ENCODE measurements at places on chromosomes 5 and 9.

DNA sequence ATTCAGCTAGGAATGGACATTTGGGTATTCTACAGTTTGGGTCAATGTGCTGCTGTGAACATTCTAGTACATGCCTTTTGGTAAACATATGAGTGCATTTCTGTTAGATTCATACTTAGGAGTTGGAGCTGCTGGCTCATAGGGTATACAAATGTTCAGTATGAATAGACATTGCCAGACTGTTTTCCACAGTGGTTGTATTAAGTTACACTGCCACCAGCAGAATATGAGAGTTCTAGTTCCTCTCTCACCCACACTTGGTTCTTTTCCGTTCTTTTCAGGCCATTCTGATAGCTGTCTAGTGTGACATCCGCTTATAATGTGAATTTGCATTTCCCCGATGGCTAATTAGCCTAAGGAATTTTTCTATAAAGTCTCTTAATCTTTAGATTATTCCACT lies 25.0 kb downstream of the STOM start:
- no peak for DNase-seq

GRCh38 chr5:72555871-72556270 lies 48.7 kb upstream of the ZNF366 start:
- no peak for DNase-seq

- DNase-seq: no peak
Observed at GRCh38 chr5:122607818-122608217, 167.1 kb upstream of the SNX2 start.

GRCh38 chr9:136086213-136086881 lies 8.7 kb downstream of the NACC2 start:
- no peak for DNase-seq

DNA sequence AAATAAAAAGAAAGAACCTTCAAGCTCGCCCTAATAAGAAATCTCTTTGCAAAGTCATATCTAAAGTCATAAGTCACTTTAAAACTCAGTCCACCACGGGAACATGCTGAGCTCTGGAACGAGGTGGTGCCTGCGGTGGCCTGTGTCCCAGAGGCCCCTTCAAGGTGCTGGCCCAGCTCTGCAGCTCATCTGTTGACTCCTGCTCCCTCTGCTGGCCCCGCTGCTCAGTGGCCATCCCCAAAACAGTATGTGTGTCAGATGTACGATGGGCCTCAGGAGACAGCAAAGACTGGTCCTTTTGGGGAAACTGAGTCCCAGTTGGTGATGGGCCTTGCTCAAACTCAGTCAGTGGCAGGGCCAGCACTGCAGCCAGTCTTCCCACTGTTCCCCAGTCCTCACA lies 22.8 kb upstream of the FOXB2 start:
- no peak for DNase-seq

GRCh38 chr9:130351343-130351742 lies 85.8 kb downstream of the HMCN2 start:
- no peak for DNase-seq

DNA sequence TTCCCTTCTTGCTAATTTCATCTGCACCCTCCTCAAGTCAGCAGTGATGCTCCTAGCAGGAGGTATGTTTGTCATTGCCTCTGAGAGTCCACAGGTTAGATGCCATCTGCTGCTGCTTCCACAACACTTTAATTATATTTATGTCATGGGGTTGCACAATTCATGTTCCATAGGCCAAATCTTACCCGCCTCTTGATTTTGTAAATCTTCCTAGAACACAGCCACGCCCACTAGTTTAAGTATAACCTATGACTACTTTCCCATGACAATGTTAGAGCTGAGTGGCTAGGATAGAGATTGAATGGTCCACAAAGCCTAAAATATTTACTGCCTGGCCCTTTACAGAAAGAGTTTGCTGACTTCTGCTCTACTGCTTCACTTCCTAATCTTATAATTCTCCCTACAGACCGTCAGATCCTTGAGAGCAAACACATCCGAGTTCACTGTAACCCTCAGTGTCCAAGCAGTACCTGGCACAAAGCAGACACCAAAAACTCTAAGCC lies 21.1 kb downstream of the LIFR start:
- DNase-seq: no peak

- no peak for DNase-seq
Observed at GRCh38 chr9:18888290-18888689, 144.7 kb downstream of the SAXO1 start.

DNA sequence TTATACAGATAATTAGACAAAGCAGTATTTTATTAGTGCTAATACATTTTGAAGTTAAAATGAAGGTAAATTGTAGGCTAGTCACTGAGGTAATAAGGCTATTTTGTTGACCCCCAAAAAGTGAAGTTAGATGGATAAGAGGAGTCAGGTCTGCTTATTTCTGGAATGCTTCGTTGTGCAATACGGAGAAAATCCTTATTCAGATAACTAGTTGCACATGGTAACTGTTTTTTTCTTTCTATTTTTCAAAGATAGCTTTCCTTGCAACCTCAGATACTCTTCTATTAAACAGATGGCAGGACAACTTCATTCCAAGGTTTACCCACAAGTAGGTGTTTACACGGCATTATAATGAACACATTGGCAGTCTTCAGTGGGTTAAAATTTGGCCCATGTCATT lies 101.1 kb downstream of the TMEM174 start:
- no peak for DNase-seq

DNA sequence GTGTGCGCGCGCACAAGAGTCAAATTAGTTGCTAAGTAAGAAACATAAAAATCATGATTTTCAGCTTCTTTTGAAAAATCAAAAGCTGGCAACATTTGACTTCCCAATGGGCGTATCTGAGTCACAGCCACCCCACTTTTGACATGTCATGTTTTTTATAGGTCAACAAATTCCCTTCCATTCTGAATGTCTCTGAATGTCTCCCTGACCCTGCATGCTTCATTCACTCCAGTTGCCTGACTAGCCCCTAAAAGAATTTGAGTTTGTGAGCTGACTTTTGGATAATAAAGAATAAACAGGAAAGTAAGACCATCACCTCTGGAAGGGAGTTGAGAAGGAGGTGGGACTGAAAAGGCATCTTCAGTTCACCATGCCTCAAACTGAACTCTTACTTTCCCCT lies 20.2 kb upstream of the GLIS3 start:
- DNase-seq: no peak

DNA sequence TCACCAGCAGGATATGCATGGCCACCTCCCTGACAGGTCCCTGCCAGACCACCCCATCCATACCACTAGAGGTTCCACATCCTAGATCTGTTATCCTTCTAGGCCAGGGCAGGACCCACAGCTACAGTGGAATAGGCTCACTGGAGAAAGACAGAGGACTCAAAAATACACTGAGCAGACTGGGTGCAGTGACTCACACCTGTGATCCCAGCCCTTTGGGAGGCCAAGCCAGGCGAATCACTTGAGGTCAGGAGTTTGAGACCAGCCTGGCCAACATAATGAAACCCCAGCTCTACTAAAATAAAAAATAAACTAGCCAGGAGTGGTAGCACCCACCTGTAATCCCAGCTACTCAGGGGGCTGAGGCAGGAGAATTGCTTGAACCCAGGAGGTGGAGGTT lies 56.5 kb upstream of the TESK1 start:
- DNase-seq: no peak

DNA sequence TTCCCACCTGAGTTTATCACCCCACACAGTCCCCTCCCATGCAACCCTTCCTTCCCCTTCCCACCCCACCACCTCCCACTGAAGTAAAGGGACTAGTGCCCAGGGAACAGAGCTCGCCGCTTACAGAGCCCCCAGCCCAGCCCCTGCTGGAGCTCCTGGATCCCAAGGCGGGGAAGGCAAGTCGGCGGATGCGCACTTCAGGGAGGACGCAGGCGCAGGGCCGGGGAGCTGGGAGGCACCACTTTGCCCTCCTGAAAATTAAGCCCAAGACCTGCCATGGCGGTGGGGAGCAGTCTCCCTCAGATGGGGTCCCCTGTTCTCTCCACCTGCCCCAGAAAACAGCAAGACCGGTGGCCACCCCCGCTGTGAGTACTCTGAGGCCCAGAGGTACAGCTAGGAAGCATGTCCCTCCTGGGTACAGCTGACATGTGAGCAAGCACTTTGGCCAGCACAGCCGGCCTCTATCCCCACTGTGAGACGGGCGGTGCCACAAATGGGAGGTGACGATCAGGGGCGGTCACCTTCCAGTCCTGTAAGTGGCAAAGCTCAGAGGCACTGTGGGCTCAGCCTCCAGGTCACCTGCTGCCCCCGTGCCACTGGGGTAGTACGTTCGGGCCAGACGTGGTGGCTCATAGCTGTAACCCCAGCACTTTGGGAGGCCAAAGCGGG lies 45.9 kb downstream of the COL23A1 start:
- DNase-seq: no peak

DNA sequence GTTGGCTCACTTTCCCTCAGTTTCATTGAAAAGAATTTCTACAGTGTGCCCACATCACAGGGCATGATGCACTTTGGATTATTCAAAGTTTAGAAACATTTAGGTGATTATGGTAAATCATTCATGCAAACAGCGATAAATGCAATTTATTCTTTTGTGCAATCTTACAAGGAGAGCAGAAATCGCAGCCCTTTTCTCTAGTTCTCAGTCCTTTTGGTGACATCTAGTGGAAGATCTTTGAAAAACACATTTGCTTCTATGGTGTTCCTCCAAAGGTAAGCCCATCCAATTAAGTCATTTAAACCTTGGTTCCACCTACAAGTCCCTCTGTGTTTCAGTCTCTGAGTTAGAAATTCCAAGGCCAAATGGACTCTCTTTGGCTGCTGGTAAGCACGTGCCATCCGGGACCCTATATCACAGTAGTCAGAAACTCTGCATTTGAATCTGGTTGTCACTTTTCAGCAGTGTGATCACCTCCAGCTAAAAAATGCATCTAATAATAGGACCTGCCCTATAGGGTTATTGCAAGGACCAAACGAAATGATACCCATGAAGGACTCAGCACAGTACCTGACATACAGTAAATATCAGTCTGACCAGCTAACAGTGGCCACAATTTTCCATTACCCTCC lies 66.4 kb downstream of the MACROH2A1 start:
- DNase-seq: no peak

DNA sequence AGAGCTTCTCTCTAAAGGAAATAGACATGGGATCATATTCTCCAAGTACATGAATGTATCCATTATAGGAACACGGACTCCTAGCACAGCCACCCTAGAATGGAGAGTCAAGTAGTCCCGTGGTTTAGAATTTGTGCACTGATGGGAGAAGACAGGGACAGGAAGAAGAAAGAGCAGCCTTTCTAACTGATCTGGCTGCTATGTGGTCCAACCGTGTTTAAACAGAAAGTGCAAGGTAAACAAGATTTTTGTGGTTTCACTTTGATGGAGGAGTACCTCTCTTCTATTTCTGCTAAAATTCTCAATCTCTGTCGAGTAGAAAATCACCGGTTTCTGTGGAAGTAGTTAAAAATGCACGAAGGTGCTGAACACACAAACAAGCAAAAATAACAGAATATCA lies 171.3 kb downstream of the ST8SIA4 start:
- no peak for DNase-seq

DNA sequence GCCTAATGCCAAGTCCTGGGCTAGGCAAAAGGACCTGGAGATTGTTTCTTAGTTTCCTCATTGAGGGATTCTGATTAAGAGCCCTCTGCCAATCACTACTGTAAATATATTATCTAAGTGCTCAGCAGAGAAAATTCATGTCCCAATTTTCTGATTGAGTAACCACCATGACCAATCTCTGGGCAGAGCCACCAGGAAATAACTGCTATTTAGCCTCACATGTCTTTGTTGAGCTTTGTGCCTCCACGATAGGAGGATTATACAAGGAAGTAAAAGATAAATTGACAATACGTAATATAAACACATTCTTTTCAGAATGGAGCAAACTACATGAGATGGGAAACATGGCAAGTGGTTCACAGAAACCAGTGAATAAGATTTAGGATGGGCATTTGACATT lies 396.1 kb upstream of the PAPPA start:
- no peak for DNase-seq

DNA sequence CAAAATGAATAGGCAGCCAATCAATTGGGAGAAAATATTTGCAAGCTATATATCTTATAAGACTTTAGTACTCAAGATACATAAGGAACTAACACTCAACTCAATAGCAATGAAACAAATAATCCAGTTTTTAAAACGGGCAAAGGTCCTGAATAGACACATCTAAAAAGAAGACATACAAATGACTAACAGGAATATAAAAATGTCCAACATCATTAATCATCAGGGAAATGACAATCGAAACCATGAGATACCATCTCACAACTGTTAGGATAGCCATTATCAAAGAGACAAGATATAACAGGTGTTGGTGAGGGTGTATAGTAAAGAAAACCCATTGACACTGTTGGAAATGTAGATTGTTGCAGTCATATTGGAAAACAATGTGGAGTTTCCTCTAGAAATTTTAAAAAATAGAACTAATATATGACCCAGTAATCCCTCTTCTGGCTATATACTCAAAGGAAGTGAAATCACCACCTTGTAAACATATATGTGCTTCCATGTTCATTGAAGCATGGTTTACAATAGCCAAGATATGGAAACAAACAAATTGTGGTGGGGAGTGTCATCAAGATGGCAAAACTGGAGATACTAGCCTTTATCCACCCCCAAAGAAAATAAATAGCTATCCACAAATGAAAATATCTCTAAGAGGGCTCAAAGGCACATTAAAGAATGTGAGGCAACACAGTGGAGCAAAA lies 13.9 kb upstream of the BTNL3 start:
- DNase-seq: no peak

- no peak for DNase-seq
Observed at GRCh38 chr5:150485693-150486401, 22.1 kb upstream of the NDST1 start.

DNA sequence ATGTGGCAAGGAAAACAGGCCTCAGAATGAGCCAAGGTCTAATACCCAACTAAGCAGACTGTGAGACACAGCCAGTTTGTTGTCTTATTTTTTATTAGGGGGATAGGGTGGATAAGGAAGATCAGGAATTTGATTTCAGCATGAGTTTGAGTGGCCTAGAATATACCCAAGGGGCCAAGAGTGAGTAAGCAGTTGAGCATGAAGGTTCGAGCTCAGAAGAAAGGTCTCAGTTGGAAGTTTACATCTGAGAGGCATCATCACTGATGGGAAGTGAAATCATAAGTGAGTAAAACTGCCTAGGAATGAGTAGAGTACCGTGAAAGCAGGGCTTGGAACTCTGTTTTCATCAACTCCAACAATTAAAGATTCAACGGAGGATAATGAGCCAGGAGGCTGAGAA lies 12.6 kb downstream of the PSMD5 start:
- no peak for DNase-seq

- DNase-seq: no peak
Observed at GRCh38 chr5:32539981-32540845, 45.1 kb upstream of the SUB1 start.

DNA sequence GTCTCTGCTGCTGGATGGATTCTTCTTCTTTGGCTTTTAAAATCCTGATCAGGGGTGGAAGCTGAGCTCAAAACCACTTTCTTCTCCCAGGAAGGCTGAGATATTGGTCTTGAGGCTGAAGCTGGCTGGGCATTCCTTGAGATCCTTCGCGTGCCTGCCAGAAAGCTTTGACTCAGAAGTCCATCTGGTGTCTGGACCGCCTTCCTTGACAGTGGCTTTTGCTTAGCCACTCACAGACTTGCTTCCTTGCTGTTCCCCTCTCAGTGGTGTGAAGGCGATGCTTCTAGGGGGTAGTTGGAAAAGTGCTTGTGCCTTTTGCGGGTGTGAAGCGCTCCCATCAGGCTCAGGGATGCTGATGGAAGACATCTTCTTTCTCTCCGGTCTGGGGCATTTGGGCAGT lies 45.9 kb downstream of the RGS3 start:
- DNase-seq: no peak
